ENCODE measurements at places on chromosomes 16 and 17.

DNA sequence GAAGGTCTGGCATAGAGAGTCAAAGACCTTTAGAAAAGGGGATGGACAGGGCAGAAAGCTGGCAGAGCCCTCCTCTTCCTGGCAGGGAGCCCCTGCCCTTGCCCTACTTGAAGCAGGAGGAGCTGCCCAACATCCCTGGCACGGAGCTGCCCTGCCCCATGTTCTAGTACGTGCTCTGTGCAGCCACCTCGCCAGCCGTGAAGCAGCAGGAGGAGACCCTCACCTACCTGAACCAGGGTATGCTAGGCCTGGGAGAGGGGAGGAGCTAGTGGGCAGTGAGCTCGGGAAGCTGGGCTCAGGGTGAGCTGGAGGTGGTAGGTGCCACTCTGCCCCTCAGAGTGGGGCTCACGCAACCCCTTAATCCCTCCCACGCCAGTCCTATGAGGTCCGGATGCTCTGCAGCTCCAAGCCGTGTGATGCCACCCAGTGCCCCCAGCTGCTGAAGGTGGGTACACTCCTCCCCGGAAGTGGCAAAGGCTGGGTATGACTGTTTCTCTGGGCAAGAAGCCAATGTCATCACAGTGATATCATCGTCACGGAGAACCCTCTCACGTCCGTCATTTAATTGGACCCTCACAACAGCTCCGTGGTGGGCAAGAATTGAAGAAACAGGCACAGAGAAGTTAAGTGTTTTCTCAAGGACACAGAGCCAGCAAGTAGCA lies 12.7 kb upstream of the STAC2 start:
- DNase-seq: peak; percentile 74

DNA sequence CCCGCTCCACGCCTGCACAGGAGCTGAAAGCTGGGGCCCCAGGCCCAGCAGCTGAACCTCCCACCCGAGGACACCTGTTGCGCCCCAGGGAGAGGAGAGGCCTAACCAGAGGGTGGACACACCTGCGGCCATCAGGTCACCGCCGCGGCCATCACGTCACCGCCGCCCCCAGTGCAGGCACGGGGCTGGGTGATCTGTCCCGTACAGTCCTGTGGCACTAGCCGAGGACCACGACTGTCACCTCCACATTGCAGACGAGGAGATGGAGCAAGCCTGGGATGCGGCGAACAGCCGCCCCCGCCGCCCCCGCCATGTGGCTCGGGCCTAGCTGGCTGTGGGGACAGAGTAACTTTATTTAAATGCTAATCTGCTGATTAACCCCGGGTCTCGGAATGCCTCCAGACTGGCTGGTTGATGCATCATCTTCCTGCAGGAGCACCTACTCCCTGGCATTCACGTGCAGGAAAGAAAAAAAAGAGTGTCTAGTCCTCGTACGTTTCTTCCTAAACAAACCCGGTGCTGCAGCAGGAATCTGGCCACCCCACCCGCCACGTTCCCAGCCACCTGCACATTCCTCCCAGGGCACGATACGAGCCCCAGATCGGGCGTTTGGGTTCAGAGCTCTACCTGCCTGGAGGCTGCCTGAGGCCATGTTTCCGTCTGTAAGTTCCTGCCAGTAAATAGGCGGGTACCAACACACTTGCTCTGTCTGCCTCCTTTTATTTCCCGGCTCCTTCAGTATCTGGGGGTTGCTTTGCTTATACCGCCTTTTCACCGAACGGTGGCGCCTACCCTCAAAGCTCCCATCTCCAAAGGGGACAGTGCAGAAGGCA lies 29.9 kb downstream of the PIEZO1 start:
- DNase-seq: no peak

DNA sequence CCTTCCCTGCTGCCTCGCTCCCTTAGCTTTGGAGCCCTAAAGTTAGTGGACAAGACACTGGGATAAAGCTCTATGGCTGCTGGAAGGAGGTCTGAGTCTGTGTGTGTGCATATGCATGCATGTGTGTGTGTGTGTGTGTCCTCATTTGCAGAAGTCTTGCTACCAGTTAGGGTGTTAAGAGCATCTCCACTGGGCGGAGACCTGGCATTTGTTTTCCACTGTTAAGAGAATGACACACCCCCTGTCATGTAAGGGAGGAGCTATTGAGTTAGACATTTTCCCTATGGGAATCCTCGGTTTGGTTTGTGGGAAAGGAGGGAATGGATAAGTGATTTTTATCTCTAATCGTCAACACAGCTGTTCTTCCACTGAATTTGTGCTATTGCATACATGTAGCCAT lies 24.8 kb upstream of the ARHGAP23 start:
- no peak for DNase-seq

- DNase-seq: no peak
Observed at GRCh38 chr16:10969615-10970014, 25.3 kb downstream of the CLEC16A start.

- no peak for DNase-seq
Observed at GRCh38 chr17:81384929-81385319, 10.3 kb upstream of the BAHCC1 start.

DNA sequence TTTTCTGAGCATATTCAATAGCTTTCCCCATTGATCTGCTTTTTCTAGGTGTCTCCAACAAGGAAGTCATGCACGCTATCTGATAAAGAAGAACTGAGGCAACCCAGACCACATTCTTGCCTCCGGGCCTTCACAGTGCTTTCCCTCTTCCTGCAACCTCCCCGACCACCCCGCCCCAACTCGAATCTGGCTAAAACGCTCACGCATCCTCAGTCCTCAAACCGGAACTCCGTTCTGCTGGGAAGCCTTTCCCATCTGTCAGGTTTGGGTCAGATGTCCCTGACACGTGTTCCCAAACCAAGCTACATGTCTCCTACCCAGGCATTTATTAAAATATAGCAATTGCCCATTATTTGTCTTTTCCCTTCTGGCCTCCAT lies 112.7 kb downstream of the VPS53 start:
- no peak for DNase-seq

GRCh38 chr16:79836144-79836543 lies 235.6 kb upstream of the MAF start:
- no peak for DNase-seq

DNA sequence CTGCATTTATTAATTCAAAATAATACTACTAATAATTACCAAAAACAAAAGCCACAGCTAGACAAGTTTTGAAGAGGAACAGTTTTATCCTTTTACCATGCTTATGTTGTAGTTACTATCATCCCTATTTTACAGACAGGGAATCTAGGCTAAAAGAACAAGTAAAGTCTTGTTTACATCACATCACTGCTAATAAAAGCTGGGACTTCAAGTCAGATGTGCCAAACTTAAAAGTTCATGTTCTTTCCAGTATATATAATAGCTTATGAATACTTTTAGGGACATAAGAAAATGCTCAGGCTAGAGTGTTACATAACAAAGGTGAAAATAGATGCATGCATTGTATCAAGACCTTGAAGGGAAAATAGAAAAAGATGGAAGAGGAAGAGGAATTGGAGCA lies 234.2 kb downstream of the CDH11 start:
- DNase-seq: no peak

DNA sequence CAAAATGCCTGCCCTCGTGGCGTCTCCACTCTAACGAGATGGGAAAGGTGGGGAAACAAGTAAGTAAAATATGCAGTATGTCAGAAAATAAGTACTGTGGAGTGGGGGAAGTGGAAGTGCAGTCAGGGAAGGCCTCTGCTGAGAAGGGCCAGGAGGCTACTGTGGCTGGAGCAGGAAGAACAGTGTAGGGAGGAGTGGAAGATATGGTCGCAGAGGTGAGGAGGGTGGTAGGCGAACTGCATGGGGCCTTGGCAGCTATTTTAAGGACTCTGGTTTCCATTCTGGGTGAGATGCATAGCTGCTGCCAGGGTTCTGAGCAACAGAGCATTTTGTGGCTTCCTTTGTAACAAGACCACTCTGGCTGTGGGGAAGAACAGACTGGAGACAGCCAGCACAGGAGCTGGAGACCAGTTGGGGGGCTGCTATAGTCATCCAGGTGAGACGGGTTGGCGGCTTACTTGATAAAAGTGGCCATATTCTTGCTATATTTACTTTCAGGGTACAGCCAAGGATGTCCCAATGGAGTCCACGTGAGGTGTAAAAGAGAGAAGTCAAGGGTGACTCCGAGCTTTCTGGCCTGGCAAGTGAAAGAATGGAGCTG lies 42.6 kb downstream of the CYTH1 start:
- no peak for DNase-seq

DNA sequence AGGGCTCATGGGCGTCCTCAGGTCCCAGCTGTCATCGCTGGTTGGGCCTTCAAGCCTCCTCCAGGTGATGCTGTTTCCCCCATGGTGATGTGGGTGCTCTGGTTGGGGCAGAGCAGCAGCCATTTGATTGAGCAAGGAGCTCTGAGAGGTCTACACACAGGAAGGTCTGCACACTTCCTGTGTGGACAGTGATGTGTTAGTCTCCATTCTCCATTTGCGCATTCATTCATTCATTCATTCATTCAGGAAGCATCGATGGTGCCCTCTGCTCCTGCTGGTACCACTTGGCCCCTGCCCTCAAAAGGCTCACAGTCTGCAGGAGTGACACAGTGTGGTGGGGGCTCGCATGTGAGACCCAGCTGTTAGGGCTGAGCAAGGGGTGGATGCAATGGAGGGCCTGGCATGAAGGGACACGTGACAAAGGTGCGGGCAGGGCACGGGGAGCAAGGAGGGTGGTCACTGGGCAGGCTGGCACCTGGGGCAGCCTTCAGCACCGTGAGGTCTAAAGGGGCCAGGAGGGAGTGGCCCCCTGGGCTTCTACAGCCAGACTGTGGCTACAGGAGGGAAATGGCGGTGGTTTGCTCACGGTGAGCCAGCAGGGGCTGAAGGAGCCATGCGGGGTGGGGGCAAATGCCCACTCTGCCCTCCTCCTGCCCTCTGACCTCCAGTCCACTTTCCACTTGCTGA lies 1.5 kb downstream of the ADGRG3 start:
- DNase-seq: no peak

- no peak for DNase-seq
Observed at GRCh38 chr17:81239714-81240555, 817 bp downstream of the NDUFAF8 start.

DNA sequence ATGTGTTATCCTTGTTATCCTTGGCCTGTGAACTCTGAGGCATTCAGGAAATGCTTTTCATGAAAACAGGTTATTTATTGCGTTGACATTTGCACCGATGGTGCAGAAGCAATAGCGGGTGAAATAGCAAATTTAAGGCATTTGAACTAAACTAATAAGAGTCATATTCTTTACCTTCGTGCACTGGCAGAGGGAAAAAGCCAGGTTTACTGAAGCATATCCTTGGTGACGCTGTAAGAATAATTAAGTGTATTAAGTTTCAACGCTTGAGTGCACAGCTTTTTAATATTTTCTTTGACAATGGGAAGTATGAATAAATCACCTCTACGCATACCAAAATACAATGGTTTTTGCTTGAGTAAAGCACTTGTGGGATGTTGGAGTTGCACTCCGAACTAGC lies 13.6 kb upstream of the KPNA2 start:
- DNase-seq: no peak

DNA sequence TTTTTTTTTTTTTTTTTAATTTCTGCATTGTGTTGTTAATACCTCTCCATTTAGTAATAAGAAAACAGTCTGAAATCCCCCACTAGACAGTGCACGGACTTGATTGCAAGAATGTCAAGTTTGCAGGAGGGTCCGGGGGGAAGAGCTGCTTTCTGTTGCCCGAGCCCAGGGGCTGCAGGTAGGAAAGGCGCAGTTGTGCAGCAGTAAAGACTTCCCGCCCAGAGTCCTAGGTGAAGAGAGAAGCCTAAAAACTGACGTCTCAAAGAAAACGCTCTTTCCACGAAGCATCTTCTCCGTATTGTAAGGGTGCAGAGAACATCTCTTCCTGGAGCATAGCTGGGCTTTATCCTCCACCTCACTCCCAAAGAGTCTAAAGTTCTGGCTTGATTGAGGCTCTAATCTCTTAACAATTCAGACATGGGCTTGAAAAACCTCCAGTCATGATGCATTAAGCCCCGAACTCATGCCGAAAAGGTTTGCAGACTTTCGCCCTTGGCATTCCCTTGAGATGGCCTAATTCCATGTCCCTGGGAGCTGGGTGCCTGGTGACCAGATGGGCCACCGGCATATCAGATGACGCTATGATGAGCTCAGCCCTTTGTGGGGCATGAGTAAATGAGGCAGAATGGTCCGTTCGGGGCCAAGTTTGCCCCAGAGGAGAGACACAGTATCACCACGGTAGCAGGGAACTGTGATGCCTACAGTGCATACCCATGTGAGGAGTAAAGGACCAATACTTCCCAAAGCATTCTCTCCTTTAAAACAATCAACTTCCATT lies 436.2 kb upstream of the ZFHX3 start:
- DNase-seq: no peak

DNA sequence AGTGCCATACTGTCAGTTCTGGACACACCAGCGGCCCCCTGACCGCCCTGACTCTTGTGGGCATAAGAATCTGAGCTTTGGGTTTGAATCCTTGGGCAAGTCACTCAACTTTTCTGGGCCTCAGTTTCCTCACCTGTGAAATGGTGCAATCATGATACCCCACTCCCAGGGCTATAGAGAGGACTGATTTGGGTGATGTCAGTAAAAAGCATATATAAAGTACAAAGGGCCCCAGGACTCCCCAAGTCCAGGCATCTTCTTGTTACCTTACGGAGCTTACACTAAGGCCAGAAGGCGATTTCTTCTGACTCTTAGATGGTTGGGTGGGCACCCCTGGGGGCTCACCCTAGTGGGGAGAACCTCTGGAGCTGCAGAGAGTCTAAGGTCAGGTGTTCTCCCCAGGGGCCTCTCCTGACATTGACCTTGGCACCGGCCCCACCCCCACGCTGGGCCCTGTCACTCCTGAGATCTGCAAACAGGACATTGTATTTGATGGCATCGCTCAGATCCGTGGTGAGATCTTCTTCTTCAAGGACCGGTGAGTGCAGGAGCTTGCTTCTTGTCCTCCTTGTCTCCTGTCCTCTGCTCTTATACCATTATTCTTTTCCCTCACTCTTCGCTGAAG lies 13.9 kb downstream of the MMP2 start:
- DNase-seq: no peak

DNA sequence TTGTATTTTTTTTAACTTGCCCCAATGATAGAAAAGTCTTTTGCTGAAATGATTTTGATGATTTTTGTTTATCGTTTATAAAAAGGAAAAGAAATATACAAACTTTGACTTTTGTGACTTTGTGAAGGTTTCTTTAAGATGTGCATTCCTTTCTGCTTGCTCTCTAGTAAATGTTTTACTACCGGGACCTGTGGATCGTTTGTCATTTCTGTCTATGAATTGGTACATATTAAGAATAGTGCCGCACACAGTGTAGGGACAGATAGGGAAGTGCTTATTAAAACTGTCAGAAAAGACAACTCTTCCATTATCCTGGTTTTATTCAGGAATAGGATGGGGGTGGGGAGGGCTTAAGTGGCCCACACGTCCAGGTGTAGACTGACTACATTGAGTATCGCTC lies 8.1 kb upstream of the PSMC5 start:
- no peak for DNase-seq
